ENCODE measurements at places on chromosomes 3 and 15.

- DNase-seq = peak; percentile 47
These were observed 77.0 kb downstream of the NTRK3 start for GRCh38 chr15:88179562-88179961.

DNA sequence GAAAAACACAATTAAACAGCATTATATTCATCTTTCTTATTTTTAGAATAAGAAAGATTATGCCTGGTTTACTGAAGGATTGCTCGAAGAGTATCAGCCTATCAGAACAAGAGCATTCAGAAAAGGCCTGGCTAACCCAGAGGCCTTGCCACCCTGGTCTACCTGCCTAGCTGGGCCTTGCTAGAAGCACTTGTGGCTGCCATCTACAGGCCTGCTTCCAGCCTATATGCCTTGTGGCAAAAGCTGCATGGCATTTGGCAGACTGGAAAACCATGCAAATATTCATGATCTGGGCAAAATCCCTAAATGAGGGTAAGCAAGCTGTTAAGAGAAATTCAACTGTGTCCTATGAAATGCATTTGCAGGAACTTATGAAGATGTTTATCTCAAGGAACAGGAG lies 9.3 kb upstream of the ATP13A4 start:
- no peak for DNase-seq

DNA sequence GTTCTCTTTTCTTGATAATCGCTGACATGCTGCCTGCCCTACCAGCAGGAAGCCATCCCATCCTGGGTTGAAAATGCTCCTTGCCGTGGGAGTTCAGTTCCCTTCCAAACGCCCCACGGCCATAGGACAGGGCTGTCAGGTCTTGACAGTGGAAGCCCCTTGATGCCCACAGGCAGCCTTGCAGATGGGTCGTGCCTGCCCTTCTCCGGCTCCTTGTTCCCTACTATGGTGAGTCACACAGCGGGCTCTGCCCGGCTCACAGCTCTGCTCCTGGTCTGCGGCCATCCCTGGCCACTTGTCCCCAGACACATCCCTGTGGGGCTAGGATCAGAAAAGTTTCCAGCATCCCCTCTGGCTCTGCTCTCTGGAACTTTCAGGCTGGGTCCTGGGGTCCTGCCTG lies 6.2 kb upstream of the APBA2 start:
- DNase-seq = no peak

- DNase-seq = no peak
These were observed 33.0 kb upstream of the ABHD17C start for GRCh38 chr15:80662129-80662528.

GRCh38 chr15:63611177-63611576 lies 14.0 kb downstream of the FBXL22 start:
- DNase-seq = no peak

DNA sequence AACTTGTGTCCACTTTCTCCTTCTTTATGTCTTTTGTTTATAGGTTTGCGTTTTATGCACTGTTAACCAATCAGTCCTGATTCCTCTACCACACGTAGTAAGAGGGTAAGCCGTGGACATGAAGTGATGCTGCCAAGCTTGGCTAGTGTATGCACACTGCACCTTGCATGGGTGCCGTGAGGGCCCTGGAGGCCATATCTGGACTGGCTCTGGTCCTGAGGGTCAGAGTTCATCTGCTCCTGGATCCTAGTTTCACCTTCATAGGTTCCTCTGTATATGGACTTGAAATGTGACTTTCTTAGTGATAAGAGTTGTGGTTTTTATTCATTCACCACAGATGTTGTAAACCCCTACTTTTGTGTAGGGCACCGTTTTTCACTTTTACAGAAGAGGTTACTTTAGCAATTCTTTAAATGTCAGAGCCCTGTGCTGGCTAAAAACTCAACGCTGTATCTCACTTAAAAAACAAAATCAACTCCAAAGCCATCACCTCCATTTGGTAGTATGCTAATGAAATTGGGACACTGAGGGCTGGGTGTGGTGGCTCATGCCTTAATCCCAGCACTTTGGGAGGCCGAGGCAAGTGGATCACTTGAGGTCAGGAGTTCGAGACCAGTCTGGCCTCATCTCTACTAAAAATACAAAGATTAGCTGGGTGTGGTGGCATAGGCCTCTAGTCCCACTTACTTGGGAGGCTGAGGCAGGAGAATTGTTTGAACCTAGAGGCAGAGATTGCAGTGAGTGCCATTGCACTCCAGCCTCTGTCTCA lies 22.9 kb downstream of the SIAH2 start:
- no peak for DNase-seq

DNA sequence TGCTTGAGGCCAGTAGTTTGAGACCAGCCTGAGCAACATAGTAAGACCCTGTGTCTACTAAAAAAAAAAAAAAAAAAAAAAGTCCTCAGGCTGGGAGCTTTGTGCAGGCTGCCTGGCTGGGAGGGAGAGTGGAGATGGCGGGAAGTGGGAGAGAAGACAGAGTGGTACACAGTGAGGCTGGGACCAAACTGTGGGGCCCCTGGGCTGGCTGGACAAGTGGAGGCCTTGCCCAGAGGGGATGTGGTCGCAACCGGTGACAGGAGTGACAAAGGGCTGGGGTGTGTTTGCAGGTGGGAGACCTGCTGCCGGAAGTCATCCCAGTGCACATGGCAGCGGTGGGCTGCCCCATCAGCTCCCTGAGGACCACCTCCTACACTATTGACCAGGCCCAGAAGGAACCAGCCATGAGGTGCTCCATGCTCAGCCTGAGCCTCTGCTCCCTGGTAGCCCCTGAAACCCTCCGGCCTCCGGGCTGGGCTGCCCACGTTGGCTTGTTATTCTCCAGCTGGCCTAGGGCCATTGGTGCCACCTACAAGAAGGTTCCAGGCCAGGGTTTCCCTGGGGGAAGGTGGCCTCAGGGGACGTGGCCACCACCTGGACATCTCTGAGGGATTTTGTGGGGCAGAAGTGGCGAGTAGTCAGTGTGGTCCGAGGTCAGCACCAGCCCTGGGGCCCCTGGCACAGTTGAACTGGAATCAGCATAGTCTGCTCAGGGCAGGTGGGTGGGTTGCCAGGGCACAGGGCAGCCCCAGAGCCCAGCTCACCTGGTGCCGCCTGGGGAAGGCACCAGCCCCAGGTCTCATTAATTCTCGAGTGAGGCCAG lies 22.7 kb downstream of the ACAA1 start:
- no peak for DNase-seq

DNA sequence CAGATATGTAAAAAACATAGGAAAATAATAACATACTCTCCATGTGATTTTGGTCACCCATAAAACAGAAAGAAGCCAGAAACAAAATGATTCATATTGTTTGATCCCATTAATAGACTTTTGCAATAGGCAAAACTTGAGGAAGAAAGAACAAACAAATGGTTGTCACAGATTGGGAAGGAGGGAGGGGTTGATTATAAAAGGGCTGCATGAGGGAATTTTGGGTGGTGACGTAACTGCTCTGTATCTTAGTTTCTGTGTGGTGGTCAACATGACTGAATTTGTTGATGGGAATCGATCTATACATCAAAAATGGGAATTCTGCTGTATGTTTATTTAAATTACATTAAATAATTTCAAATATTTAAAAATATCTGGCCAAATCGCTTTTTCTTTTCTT lies 86.3 kb downstream of the P3H2 start:
- DNase-seq = no peak

DNA sequence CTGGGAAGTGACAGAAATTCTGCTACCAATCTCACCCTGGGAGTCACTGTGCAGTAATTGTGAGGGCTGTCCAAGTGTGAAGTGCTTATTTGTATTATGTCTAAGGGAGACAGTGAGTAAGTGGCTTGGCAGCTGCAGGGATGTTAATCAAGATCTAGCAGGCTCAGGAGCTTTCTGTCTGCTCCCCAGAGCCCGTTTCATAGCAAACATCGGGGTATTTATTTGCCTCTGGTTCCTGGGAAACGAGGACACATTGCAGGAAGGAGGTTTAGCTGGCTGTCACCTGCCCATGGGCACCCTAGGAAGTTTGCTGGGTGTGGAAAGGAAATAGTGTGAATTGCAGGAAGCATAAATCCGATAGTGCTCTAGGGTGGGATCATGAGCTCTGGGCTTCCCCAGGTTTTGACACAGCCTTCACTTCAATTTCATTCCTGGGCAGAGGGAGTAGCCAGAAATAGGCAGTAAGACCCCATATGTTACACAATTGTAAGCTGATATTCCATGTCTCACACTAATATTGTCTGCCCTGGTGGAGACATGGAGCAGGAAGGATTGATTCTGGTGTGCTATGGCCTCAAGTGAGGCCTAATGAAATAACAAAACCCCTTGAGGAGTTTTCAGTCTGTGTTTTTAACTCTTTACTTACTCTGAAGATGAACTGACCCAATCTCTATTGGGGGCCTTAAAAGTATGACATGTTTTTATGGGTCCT lies 74.1 kb upstream of the MITF start:
- no peak for DNase-seq

DNA sequence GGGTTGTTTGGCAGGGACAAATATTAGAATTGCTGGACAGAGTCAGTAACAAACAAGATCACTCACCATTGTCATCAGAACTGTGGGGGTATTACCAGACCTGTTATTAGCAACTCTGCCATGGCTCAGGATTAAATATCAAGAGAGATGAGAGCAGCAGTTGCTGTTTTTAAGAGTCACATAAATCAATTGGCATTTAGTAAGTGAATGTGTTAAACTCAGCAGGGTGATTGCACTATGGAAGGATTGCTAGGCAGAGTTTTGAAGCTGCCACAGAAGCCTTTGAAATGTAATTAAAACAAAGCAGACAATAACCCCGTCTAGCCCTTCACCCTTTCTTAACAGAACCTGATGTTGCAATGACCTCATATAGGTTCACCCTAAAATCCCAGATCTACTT lies 238.8 kb downstream of the GAP43 start:
- no peak for DNase-seq

DNA sequence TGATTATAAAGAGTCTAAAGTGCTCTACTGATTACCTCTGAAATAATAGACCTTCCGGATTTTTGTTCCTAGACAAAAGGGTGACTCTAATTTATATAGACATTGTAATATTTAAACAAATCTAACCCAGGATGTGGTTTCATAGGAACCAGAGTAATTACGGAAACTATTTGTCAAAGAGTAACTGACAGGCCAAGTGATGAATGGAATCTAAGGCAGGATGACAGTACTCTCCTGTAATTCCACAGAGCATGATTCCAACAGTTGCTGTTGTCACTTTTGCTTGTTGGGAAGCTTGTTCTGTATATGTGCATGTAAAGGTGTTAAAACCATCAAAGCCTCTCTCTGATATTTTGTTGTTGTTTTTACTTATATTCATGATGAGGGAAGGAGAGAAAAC lies 1141.0 kb downstream of the IGSF11 start:
- DNase-seq = no peak

GRCh38 chr15:83113881-83114674 lies 6.6 kb downstream of the TM6SF1 start:
- DNase-seq = no peak

DNA sequence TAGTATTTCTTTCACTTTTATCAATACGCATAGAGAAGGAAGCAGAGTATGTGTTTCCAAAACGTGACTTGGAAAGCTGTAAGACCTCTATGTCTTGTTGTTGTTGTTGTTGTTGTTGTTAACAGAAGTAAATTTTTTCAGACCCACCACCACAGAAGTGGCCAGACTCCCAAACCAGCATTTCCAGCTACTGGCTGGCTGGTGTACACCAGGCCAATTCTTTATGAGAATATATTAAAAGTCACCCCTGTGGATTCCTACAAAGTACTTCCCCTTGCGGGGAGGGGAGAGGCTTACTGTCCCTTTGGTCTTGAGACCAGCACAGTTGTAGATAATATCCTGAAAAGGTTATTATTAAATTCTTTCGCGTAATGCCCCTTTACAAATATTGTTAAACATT lies 1.6 kb upstream of the FOXP1 start:
- DNase-seq = no peak

DNA sequence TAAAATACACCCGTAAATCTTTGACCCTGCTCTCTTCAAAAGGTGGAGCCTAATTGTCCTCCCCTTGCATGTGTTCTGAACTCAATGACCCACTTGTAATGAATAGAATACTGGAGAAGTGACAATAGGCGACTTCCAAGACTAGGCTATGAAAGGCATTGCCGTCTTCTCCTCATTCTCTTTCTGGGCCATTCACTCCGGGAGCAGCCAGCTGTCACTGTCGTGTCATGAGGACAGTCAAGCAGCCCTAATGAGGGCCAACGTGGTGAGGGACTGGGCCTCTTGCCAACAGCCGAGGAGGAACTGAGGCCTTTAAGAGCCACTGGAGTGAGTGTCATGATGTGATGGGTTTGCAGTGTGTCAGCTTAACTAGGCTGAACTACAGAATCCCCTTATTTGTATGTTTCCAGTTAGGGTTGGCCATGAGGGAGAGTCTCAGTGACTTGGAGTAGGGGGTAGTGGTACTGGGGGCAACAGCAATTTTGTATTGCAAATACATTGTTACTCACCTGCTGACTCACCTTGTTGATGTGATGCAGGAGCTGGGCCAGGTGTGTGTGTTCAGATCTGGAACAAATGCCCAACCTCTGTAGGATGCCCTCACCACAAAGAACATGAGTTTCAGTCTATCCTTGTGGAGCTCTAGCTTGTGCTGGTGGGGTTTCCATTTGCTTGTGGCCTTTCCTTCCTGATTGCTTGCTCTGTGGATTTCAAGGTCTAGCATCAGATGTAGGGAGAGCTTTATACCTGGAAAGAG lies 188.5 kb upstream of the PROK2 start:
- DNase-seq = no peak

GRCh38 chr15:23694592-23694991 lies 7.5 kb upstream of the NDN start:
- DNase-seq = no peak

- DNase-seq = no peak
These were observed 21.9 kb downstream of the MRAS start for GRCh38 chr3:138370321-138370720.

DNA sequence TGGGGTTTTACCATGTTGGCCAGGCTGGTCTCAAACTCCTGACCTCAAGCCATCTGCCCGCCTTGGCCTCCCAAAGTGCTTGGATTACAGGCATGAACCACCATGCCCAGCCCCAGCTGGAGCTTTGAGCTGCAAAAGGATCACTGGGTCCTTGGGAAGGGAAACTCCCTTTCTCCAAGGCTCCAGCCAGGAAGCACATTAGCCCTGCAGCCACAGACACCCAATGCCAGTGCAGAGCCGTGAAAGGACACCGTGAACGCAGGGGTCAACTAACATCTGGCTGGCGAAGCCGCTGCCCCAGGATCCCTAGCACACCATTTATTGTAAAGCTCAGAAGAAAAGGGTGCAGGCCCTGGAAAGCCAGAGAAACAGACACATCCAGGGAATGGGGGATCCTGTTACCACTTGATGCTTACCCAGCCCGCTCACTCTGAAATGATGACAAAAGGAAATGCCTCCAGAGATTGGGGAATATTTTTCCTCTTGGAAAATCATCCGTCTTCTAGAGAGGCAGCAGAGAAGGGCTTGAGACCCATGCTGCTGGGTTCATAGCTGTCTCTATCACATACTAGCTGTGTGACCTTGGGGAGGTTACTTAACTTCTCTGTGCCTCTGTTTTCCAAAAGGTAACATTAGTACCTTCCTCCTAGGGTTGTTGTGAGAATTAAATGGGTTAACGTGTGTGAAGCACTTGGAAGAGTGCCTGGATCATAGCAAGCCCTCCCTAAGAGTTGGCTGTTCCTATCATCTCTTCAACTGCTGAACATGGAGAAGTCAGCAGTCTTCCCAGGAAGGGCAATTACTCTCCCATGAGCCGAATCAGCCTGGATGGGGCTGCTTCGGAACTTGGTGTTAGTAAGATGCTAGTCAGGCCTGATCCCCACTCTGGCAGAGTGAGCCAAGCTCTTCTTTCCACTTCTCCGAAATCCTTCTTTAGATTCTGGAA lies 40.8 kb downstream of the LMCD1 start:
- no peak for DNase-seq
